ENCODE measurements at places on chromosomes 2 and 18. TPM values are rescaled to one million over a fixed set of nuclear protein-coding genes. Genes with fewer than 3 reads are reported as not detected.

CCDC85A gene
- 11.2 TPM for total RNA-seq

TFCP2L1 gene
- total RNA-seq: under 0.01 TPM

PMAIP1 gene
- total RNA-seq: 10.4 TPM

RTP5 gene
- not detected for total RNA-seq

TET3 gene
- total RNA-seq: 5.7 TPM

CAPN10 gene
- 29.1 TPM for total RNA-seq

ANKRD30B gene
- total RNA-seq: not detected

NT5DC4 gene
- total RNA-seq: not detected

REG3G gene
- total RNA-seq: not detected

ELOA2 gene
- total RNA-seq: not detected

POTEJ gene
- total RNA-seq: 0.09 TPM

VIT gene
- total RNA-seq: 0.09 TPM

ALKAL2 gene
- not detected for total RNA-seq

HJURP gene
- total RNA-seq: 19.0 TPM

SERPINB3 gene
- total RNA-seq: not detected

CRYGC gene
- not detected for total RNA-seq

CCDC141 gene
- total RNA-seq: not detected

ALPG gene
- total RNA-seq: not detected

CTIF gene
- 16.5 TPM for total RNA-seq

PTPRN gene
- not detected for total RNA-seq

PROM2 gene
- total RNA-seq: 0.19 TPM

PAX3 gene
- total RNA-seq: 1.2 TPM

DOK6 gene
- total RNA-seq: 0.28 TPM

DSG1 gene
- not detected for total RNA-seq

GALNT14 gene
- total RNA-seq: not detected

KHK gene
- 1.2 TPM for total RNA-seq

TMEM17 gene
- total RNA-seq: 0.47 TPM

CCDC74B gene
- total RNA-seq: 0.85 TPM
